ENCODE measurements at places on chromosomes 5 and 9. TPM values are rescaled to one million over a fixed set of nuclear protein-coding genes. Genes with fewer than 3 reads are reported as not detected.

Gene PCDHGA12
- total RNA-seq = 2.6 TPM

Gene CYSRT1
- total RNA-seq = 0.32 TPM

Gene SLC6A19
- not detected for total RNA-seq

Gene FOXD4
- total RNA-seq = 0.27 TPM

Gene CKMT2
- 907 TPM for total RNA-seq

Gene PLAC8L1
- total RNA-seq = 0.64 TPM

Gene FBXO38
- 42.7 TPM for total RNA-seq

Gene CCL28
- 0.28 TPM for total RNA-seq

Gene GRHPR
- total RNA-seq = 111 TPM

Gene ADAMTS19
- 0.34 TPM for total RNA-seq

Gene ARHGAP26
- 12.0 TPM for total RNA-seq

Gene DOCK8
- total RNA-seq = 2.6 TPM

Data from psoas muscle (tissue), 8 donors.